ENCODE measurements at places on chromosomes 3 and 15.

DNA sequence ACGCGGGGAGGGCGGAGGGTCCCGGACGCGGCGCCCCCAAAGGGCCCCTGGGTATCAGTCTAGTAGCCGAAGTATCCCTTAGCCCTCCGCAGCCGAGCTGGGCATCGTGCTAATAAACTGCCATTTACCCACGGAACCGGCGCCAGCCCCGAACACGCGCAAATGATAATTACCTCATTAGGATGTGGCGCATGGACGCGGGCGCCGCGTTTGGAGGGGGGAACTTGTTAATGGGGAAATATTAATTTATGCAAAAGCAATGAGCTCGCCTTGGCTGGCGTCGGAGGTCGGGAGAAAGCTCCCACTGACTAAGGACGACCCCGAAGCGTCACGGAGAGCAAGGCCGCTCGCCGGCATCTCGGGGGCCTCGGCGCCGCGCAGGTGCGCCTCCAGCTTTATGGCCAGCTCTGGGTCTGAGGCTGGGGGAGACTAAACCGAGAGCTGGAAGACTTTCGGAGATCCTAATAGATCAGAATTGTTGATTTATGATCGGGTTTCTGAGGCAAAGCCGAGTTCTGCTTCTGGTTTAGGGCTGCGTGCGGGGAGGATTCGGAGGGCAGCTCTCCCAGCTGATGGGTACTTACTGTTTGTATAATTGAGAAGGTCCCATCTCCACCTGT lies 474 bp upstream of the FEZF2 start:
- no peak for DNase-seq

GRCh38 chr3:141477224-141477623 lies 9.6 kb upstream of the RASA2 start:
- DNase-seq = no peak

DNA sequence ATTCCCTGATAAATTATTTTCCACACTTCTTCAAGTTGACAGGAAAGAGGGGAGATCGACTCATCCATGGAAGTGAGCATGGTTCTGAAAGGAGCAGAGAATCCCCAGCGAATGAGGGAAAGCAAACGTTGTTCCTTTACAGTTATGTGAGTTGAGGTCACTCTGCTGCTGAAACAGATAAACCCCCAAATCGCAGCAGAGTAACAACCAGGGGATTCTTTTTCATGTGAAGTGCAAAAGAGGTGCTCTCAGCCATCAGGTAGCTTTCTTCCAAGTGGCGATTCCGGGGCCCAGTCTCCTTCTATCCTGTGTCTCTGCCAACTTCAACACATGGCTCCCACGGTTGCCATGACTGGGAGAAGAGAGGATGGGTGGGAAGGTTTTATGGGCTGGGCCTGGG lies 28.2 kb downstream of the MEX3B start:
- DNase-seq = no peak

DNA sequence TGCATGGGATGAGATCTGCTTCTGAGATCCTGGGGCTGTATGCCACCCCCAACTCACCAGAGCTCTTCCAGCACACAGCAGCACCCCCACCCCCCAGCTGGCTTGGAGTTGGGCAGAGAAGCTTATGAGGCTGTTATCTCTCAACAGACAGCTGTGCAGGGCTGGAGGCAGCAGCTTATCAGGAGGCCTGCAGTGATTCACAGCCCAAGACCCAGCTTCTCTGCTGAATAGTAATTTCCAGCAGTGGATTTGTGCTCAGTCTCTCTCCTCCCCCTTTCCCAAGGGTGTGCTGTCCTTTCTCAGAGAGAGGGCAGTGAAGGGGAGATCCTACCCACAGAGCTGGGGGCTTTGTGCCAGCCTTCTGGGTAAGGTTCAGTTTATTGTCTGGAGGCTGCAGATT lies 2.1 kb downstream of the RPP25 start:
- no peak for DNase-seq

DNA sequence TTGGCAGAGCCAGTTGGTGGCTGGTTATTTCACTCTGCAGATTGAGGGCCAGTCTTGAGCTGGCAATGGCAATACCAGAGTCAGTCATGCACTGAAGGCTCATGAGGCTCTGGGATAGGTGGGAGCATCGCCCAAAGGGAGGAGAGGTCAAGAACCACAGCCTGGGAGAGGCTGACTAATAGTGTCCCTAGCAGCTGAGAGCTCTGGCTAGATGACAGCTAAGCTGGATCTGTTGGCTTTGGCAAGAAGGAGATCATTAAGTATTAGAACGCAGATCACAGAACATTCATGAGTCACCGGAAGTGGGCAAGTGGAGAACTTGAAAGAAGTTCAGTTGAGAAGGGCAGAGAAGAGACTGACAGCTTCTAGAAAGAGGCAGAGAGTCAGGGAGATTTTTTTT lies 521.1 kb downstream of the NR2F2 start:
- DNase-seq = no peak

- no peak for DNase-seq
These were observed 90.8 kb downstream of the NEO1 start for GRCh38 chr15:73142802-73143762.

- no peak for DNase-seq
These were observed 89.6 kb downstream of the TMEM266 start for GRCh38 chr15:76149291-76149915.

DNA sequence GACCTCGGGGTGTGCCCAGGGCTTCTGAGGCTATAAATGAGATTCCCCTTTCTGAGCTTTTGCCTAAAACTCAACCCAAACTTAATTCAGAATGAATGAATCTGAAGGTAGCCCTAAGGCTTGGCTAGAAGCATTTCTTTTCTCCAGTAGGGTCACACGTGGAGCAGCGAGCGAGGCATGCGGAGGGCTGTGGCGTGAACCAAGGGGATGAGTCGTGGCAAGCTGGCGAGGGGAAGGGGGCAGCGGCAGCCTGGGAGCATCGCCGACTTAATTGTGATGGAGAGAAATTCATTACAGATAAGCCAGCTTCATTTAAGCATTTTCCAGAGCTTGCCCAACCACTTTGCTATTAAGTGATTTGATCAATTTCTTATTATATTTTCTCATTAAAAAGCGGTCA lies 79.9 kb downstream of the CHSY1 start:
- DNase-seq = no peak

Measured in CD4-positive, alpha-beta T cell treated with Interleukin-17A for 4 hours (primary cell).